ENCODE measurements at places on chromosomes 2 and 18. TPM values are rescaled to one million over a fixed set of nuclear protein-coding genes. Genes with fewer than 3 reads are reported as not detected.

The NAT8 gene
- not detected for total RNA-seq

The IL36B gene
- total RNA-seq: not detected

The COPS7B gene
- 27.8 TPM for total RNA-seq

The ABCG8 gene
- total RNA-seq: not detected

GRCh38 chr2:216302981-216303676, 69.2 kb downstream of the MARCHF4 start:
- DNase-seq: no peak

GRCh38 chr2:226050822-226051221, 651.3 kb downstream of the NYAP2 start:
- no peak for DNase-seq

GRCh38 chr18:48942086-48942485, 8.7 kb downstream of the SMAD7 start:
- no peak for DNase-seq

GRCh38 chr2:26507088-26507487, 29.2 kb upstream of the OTOF start:
- DNase-seq: no peak

- no peak for DNase-seq
Observed at GRCh38 chr2:146981921-146982320, 862.9 kb upstream of the ACVR2A start.

- no peak for DNase-seq
Observed at GRCh38 chr2:69253112-69253511, 133.9 kb downstream of the GFPT1 start.

DNA sequence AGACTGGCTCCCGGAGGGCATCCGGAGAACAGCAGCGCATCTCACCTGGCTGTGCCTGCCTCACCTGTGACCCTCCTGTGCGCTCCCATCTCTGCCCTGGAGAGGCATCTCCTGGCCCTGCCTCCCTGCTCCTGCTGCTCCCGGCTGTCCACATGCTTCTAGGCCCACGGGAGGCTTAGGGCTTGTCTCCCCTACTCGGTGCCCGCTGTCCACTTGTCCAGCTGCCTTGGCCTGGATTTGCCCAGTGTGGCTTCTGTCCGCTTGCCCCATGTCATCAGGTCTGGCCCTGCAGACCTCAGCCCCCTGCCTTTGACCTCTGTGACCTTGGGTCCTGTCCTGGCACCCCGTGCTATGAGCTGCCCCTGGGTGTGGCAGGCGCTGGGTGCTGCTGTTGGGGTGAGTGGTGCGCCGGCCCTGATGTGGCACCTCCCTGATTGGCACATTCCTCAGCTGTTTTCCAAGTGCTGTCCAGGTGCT, 4.5 kb downstream of the BOK start:
- no peak for DNase-seq

- no peak for DNase-seq
Observed at GRCh38 chr2:223044092-223044836, 7.7 kb upstream of the KCNE4 start.

- no peak for DNase-seq
Observed at GRCh38 chr2:118094503-118094902, 6.2 kb downstream of the INSIG2 start.

DNA sequence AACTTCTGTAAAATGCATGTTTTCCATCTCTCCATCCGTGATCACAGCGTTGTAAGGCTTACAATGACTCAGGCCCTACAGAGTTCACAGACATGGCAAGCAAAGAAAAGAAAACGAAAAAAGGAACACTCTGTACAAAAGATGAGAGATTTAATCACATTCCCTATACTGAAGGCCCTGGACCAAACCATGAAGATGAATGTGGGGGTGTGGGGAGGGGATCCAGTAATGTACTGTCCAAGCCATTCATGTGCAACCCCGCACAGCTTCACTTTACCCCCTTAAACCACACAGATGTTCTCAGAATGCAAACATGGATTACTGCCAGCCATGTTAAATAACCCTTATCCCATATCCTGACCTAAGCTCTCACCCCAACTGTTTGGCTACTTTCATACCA, 391.1 kb downstream of the NCKAP5 start:
- DNase-seq: no peak

GRCh38 chr2:236160366-236161081, 7.7 kb downstream of the GBX2 start:
- no peak for DNase-seq

GRCh38 chr18:37666991-37667390, 101.4 kb upstream of the CELF4 start:
- no peak for DNase-seq

Data from Caki2 (cell line).